EL (cell line): ENCODE measurements at places on chromosomes 5 and 9.

GRCh38 chr5:158970569-158971014 lies 129.1 kb downstream of the EBF1 start:
- no peak for DNase-seq

DNA sequence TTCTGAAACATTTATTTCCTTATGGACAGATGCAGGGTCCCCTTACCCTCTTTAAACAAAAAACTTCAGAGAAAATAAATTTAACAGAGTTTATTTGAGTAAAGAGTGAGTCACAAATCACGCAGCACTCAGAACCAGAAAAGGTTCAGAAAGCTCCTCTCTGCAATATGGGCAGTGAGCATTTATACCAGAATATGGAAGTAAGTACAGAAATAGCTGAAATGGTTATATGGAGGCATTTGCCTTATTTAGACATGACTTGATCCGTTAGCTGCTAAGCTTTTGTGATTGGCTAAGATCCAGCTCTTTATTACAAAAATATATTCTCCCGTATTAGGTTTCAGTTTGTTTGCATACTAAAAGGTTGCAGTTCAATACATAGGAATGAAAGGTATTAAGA lies 1554.1 kb downstream of the EFNA5 start:
- DNase-seq = no peak

DNA sequence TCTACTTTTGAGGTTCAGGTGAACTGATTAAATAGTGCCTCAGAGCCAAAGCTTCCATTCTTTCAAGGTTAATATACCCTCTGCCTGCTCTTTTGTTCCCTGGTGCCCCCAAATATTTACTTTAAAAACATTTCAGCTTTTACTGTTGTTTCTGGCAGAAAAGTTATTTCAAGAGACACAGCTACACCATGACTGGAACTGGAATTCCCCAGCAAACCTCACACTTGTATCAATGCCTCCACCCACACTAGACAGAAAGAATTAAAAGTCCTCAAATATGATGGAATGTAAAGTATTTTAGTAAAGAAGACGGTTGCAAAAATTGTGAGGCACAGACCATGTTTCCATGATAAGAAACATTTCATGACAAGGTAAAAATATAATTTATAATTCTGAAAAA lies 720.2 kb upstream of the TYRP1 start:
- no peak for DNase-seq

GRCh38 chr9:89596937-89597555 lies 7.8 kb upstream of the GADD45G start:
- DNase-seq = no peak

- no peak for DNase-seq
Observed at GRCh38 chr5:132176987-132177386, 50.7 kb downstream of the P4HA2 start.

DNA sequence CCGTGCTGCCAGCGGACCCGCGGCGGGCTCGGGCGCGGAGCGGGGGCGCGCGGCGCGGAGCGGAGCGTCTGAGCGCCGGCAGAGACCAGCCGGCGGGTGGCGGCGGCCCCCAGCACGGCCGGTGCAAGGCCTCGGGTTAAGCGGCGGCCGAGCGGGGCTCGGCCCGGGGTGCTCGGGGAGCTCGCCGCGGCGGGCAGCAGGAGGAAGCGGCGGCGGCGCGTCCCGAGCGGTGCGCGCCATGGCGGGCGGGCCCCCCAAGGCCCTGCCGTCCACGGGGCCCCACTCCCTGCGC lies 150 bp downstream of the SNX30 start:
- no peak for DNase-seq

DNA sequence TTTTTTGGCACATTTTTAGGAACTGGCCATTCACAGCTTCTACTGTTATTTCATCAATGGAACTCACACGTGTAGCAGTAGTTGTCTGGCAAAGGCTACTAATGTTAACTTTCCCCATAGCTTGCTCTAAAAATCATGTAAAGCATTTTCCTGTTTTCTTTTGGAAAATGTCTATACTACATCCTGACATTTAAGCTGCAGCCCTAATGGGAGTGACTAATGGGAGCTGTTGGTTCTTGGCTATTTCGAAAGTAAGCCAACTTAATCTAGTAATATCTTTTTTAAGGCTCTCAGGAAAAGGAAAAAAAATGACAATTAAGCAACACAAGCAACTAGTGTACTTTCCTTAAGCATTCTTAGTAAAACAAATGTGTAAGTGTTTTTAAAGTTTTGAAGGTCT lies 169.2 kb downstream of the SLC12A2 start:
- peak; percentile 11 for DNase-seq

- DNase-seq = peak; percentile 69
Observed at GRCh38 chr9:125161284-125161918, 18.1 kb upstream of the SCAI start.

- no peak for DNase-seq
Observed at GRCh38 chr9:72454871-72455491, 66.4 kb upstream of the TMC1 start.

DNA sequence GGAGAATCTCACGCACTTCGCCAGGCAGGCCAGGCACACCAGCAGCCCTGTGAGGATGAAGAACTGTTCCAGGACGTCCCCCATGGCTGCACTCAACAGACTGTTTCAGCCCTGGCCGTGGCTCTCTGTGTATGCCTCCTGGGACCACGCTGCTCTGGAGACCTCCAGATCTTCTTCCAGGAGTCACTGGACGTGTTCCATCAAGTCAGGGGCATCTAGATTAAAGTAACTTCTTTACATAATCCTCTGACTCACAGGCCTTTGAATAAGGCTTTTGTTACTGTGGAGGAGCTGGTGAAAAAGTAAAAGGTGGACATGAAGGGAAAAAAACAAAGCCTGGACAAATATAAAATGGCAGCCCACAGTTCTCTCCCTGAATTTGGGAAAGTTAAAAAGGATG lies at the start of gene HSD17B3:
TSS of gene HSD17B3 (minus strand) at position 156 of the 400 bp plus-strand sequence. CDS start at position 84, 72 bp downstream.
- DNase-seq = no peak

- peak; percentile 18 for DNase-seq
Observed at GRCh38 chr9:17191082-17191481, 56.2 kb downstream of the CNTLN start.

DNA sequence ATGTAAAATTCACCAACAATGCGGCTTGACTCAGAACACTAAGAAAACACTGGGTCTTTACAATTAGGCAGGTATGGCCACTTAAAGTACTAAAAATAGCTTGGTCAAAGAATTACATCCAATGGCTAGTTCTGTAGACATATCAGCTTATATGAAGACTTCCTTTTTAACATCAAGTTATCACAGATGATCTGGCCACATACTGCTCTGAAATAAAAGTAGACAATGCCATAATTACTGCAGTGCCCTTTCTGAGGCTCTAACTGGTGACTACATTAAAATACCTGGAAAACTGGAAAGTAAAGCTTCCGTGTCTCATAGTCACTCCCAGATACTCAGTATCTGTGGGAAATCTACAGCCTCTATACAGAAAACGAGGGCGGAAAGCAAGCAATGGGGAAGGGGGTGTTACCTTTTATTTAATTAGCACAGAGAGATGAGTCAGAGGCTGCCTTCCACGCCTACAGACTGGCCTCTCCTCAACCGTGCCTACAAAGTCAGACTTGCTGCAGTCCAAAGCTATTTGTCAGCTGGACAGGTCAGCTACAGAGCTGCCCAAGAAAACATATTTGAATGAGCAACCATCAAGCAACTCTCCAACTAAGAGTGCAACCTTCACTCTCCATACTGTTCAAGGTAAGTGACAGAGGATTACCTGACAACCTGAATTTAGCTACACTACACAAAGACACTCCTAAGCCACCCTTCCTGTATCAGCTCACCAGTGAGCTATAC lies 8.7 kb downstream of the SERINC5 start:
- peak; percentile 95 for DNase-seq

DNA sequence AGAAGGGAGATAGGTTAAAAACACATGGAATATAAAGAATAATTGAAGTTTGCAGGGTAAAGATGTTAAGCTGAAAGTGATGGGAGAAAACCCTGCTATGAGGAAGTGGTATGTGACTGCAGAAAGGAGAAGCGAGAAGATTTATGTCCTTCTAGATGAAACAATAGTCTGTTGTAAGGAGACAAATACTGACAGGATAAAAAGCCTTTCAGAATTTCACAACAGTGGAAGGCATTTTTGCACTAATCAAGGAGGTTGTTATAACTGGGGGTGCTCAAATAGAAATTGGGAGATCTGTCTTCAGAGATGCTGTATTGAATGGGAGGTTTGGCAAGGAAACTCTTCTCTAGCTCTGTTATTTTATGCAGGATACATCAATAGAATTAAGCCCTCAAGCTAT lies 69.6 kb downstream of the NMUR2 start:
- DNase-seq = no peak

DNA sequence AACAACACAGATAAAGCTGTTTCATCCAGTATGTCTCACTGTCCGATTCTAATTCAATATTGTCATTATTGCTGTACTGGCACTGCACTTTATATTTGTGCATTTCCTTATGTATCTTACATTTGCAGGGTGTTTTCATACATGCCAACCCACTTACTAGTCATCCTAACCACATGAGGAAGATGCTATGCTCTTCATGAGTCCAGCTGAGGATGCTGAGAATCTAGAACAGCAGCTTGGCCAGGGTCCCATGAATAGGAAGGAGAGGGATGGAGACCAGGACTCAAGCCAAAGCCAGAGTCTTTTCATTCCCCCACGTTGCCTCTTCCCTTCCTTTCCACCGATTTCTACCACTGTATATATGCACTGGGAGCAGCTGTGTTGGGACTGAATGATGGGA lies 292.8 kb upstream of the KLF4 start:
- peak; percentile 74 for DNase-seq

GRCh38 chr5:75640826-75641225 lies 29.6 kb downstream of the ANKDD1B start:
- DNase-seq = peak; percentile 24

GRCh38 chr5:133820507-133820906 lies 147.9 kb downstream of the C5orf15 start:
- no peak for DNase-seq
